ENCODE measurements at places on chromosomes 11 and 22. TPM values are rescaled to one million over a fixed set of nuclear protein-coding genes. Genes with fewer than 3 reads are reported as not detected.

GRCh38 chr22:21697021-21697771 lies 31.4 kb downstream of the PPIL2 start:
- DNase-seq: no peak

- no peak for DNase-seq
Observed at GRCh38 chr22:47013861-47014635, 251.6 kb downstream of the TBC1D22A start.

The LIMK2 gene
- 30.6 TPM for total RNA-seq

- DNase-seq: no peak
Observed at GRCh38 chr11:95086836-95087570, 2.6 kb upstream of the ENDOD1 start.

GRCh38 chr11:75503531-75504099 lies 22.1 kb downstream of the GDPD5 start:
- DNase-seq: no peak

- no peak for DNase-seq
Observed at GRCh38 chr11:14269692-14270573, 89.0 kb downstream of the RRAS2 start.

The INS gene
- total RNA-seq: not detected

- no peak for DNase-seq
Observed at GRCh38 chr11:60389279-60389910, 6.9 kb upstream of the MS4A14 start.

DNA sequence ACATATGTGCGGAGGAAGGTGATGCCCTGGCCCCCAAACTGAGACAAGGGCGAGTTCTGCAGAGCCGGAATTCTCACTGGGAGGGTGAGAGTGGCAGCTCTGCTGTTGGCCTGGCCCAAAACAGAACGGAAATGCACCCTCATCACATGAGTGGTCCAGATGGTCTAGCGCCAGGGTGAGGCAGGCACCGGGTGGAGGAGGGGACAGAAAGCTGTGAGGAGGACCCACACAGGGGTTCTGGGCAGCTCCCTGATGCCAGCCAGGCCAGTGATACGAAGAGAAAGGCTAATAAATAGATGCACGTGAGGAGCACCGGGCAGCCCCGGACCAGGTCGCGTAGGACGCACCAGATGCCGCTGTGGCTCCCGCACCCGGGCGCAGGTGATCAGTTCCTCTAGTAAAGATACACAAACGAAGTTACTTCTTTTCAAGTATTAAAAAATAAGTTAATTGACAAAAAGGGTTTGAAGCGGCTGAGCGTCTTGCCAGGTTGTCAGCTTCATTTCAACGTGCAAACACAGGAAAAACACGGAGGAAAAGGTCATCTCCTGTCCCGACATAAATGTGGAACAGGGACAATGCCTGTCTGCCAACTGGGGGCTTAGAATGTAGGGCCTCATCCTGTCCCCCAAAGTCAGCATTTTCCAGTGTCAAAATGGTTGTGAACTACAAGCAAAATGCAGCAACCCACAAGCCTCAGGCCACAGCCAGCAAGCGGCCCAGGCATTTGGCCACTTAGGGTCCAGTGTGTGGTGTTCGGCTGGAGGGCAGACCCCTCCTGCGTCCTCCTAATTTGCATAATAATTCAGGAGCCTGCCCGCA lies 15.3 kb upstream of the BID start:
- DNase-seq: peak; percentile 82

DNA sequence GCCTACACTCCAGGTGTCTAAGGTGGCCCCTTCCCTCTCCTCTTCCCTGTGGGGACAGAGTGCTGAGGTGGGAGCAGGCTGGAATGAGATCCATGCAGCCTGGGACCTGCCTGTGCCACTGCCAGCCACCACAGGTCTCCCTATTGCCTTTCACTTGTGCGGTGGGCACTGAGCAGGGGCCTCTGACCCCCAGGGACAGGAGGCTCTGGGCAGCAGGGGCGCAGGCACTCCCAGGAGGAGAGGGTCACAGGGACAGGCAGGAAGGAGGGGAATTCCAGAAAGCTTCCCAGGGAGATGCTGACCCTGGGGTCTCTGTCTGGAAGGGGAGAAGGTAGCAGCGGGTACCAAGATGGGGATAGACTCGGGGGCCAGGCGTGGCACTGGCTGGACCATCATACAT lies 228.5 kb upstream of the B3GAT1 start:
- DNase-seq: no peak

- no peak for DNase-seq
Observed at GRCh38 chr11:130180896-130181294, 21.3 kb downstream of the ST14 start.

- DNase-seq: no peak
Observed at GRCh38 chr11:45593992-45594391, 71.4 kb downstream of the CHST1 start.

The LYVE1 gene
- 15.2 TPM for total RNA-seq

The C11orf98 gene
- 14.1 TPM for total RNA-seq

The ARSA gene
- total RNA-seq: 5.9 TPM

The TRIM49 gene
- total RNA-seq: not detected

GRCh38 chr11:120235024-120235628 lies 4.8 kb upstream of the POU2F3 start:
- DNase-seq: peak; percentile 21

The OTOG gene
- total RNA-seq: 0.91 TPM

DNA sequence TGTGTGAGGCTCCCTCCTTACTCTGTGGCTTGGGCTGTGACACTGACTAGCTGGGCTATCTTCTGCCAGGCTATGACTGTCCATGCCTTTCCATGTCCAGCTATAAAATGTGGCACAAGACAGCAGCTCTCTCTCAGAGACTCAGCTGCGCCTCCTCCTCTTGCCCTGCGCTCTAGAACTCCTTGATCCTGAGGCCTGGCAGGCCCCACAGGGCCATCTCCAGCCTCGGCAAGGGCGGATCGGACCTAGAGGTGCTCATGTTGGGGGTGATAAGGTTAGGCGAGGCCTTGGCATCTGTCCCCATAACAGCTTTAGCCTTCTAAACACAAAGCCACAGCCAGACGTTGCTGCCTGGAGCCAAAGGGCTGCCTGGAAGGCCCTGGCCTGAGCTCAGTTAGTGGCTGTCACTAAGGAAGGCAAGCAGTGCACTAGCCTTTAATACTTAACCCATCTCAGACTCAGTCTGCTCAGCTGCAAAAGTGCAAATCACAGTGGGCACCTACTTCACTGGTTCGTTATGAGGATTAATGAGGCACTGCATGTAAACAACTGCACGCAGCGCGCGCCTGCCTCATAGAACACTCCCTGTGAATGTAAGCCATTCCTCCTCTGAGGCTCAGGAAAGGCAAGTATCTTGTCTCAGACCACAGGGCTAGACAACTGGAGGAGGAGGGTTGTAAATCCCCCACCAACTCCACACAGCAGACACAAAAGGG lies 1.2 kb downstream of the GUCD1 start:
- DNase-seq: no peak

DNA sequence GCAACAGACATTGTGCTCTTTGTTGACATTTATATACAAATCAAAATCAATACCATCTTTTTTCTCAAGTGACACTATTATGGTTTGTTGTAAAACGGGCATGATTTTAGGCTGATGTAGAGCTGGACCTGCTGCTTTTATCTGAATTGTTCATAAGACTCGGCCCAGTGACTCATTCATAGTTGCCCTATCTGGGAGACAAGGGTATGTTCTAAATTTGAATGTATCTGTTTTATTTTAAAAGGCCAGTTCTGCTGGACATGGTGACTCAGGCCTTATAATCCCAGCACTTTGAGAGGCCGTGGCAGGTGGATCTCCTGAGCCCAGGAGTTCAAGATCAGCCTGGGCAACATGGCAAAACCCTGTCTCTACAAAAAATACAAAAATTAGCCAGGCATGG lies 39.3 kb downstream of the CEP295 start:
- DNase-seq: no peak

The LMF2 gene
- 12.7 TPM for total RNA-seq

- DNase-seq: no peak
Observed at GRCh38 chr11:111833524-111833923, 37.9 kb downstream of the ALG9 start.

The TPBGL gene
- 0.09 TPM for total RNA-seq

DNA sequence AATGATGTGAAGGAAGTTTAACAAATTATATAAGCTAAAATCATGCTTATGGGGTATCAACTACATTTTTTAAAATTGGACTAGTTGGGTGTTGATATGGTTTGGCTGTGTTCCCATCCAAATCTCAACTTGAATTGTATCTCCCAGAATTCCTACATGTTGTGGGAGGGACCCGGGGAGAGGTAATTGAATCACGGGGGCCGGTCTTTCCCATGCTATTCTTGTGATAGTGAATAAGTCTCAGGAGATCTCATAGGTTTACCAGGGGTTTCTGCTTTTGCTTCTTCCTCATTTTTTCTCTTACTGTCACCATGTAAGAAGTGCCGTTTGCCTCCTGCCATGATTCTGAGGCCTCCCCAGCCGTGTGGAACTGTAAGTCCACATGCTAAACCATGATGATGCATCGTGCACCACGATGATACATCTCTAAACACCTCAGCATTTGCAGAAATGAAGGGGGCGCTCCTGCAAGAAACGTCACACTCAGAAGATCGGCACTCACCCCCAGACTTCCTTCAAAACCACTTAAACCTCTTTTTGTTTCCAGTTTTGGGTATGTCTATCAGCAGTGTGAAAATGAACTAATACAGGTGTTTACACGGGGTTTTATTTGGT lies 340.0 kb downstream of the SHANK2 start:
- no peak for DNase-seq

DNA sequence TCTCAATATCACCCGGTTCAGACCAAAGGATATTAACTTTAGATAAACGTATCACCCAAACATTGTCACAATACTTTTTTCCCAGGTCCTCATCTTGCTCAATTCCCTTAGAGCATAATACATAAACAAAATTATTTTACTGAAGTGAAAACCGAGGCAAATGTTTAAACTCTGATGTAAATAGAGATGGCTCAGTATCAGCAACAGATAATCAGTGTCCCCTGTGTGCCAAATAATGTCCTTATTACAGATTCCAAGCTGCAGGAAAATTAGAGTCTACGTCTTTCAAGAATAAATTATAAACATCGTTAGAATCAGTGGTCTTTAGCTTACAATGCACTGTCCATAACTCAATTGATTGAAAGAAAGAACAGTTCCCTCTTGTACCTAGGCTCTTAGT lies 50.2 kb downstream of the DDI1 start:
- DNase-seq: no peak

DNA sequence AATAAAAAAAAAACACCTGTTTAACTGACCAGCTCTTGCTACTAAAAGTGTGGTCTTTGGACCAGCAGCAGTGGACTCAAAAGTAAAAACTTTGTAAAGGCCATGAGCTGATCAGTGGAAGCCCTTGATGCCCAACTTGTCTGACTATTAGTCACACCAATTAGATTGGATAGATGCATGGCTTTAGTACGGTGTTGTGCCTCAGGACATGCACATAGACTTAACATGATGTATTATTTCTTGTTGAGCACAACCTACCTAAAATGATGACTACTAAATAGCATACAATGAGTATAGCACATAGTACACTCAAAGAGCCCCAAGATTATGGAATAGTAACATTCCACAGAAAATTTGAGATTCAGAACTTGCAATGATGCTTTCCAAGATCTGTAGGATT lies 95.1 kb upstream of the FIBIN start:
- DNase-seq: no peak

The SYNGR1 gene
- 56.1 TPM for total RNA-seq

DNA sequence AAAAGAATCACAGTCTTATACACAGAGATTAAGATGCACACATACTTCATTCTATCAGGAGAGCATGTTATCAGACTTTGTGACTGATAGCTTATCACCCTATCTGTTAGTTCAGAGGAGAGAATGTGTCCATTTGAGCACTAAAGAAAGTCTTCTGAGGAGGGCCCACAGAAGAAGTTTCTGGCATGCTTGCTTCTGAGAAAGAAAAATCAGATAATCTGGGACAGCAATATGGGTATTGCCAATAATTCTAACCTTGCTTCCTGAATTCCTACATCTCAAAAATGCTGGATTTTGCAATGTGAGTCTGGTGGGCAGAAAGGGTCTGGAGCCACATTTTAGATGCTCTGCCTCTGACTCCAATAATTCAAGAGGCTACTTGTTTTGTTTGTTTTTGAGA lies 128.9 kb downstream of the RBFOX2 start:
- no peak for DNase-seq

DNA sequence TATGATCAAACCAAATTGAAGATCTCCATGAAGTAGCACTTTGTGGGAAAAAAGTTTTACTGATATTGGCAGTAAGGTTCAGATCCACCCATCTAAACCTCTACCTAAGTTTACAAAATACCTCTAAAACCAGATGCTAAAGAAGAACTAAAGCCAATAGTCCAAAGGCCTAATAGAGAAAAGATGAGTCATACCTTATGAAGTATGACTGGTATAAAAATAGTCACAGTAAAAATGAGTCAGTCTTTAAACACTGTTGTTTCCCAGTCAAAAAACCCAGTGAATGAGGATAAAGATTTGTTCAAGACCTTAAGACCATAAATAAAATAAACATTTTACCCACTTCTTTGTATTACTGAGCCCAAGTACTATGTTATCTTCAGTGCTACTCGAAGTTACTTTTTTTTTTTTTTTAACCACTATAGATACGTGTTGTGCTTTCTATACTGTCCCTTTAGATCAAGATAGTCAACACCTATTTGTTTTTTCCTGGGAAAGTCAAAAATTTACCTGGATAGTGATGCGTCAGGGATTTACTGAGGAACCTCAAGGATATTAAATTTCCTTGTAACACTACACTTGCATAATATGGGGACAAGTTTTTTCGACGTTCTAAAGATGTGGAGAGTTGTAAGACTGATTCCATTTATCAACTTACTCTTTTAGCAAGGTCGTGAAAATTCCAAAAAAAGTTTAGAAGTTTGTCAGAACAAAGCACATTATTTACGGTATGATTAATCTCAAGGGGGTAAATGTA lies 87.3 kb downstream of the CCDC73 start:
- DNase-seq: no peak

DNA sequence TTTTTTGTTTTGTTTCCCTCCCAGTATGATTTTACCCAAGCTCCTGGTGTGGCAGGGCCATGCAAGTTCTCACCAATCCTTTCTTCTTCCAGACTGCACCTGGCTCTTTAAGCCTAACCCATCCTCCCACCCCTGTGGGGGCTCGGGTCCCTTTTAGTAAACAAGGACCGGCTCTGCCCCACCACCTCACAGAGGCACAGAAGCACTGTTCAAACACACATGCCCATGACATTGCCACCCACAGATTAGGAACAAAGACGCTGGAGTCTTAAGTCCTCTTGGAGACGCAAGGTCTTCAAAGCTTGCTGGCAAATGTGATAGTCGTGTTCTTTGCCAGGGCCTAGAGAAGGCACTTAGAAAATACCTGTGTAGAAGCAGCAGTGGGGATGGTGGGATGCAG lies 18.9 kb downstream of the UQCR10 start:
- no peak for DNase-seq
